COLO829 (cell line): ENCODE measurements at places on chromosomes 4 and X.

GRCh38 chr4:182192511-182193181, 50.6 kb upstream of the TENM3 start:
- DNase-seq, result no peak

DNA sequence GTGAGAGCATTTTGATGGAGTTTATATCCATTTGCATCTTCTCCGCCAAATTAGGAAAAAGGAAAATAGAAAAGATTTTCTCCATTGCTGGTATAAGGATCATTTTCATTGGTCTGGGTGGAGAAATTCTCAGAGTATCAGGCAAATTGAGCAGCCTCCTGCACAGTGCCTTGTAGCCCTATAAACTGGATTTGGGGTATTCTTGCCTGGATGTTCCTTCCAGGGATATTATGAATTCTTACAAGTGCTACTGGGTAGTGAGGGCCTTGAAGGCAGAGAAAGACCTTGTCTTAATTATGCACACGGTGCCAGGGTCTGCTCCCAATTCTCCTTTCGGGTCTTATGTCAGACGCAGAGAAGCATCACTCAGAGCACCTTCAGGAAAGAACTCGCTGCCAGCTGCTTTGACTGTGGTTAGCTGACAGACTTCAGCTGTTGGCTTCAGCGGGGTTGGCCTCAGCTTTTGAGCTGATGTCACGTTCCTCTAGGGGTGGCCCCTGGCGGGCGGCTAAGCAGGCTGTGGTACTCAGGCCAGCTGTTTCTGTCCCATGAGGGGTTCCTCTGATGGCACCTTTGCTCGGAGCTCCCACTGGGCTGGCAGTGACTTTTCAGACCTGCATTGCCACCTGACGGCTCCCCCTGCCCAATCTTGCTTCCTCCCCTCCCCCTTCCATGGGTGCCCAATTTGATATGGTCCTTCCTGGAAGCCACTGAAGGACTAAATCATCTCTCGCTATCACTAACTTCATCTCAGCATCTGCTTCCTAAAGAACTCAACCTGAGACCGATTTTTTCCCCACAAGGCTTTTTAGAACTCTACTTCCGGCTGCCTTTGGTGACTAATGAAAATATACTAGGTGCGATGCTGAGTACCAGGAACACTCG, 519.5 kb downstream of the BCOR start:
- DNase-seq, result no peak

GRCh38 chr4:78418406-78418805, 133.2 kb upstream of the ANXA3 start:
- DNase-seq, result no peak

DNA sequence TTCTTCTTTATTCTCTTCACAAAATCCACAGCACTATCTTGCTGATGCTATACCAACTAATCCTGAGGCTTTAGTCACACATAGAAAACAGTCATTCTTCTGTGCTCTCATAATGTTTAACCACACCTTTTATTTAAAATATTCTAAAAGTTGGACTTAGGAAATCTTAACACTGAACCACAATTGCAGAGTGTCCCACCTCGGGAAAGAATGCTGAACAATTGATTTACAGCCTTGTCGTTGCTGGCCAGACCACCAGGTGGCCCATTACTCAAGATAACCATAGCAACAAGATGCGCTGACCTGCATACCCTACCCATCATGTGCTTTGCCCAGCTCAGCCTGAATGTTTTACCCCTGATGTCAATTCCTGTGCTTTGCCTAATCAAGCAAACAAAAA, 100.8 kb downstream of the ARSJ start:
- DNase-seq, result no peak
